ENCODE measurements at places on chromosomes 4 and X. TPM values are rescaled to one million over a fixed set of nuclear protein-coding genes. Genes with fewer than 3 reads are reported as not detected.

DNA sequence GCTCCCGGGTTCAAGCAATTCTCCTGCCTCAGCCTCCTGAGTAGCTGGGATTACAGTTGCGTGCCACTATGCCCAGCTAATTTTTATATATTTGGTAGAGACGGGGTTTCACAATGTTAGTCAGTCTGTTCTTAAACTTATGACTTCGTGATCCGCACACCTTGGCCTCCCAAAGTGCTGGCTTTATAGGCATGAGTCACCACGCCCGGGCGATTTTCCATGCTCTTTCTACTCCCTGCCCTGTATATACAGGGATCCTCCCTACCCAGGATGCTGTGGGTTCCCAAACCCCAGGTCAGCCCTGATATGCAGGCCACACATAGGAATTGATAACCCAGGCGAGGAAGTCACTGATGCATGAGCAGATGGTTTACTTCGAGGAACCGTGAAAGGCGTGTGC is 31.4 kb downstream of the SSX5 start:
- DNase-seq: no peak

DNA sequence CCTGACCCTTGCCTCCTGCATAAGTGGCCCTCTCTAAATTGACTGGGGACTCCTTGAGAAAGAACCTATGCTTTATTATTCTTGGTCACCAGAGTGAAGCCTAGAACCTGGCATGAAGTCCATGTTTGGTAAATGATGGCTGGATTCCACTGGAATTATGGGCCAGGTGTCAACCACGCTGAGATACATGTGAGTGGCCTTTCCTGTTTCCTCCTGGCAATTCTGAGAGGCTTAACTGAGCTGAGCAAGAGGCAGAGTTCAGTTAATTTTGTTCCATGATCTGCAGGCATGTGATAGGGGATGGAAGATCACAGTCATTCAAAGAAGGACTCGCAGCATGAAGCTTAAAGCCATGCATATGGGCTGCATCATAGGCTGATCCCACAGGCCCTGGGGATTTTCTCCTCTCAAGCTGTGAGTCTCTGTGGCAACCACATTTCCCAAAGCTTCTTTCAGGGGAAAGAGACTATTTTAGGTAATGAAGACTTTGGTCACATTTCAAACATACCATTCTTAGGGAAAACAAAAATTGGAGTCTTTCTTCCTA is 69.4 kb upstream of the CLNK start:
- DNase-seq: no peak

- no peak for DNase-seq
Observed at GRCh38 chr4:6020613-6021012, 2.4 kb upstream of the C4orf50 start.

DNA sequence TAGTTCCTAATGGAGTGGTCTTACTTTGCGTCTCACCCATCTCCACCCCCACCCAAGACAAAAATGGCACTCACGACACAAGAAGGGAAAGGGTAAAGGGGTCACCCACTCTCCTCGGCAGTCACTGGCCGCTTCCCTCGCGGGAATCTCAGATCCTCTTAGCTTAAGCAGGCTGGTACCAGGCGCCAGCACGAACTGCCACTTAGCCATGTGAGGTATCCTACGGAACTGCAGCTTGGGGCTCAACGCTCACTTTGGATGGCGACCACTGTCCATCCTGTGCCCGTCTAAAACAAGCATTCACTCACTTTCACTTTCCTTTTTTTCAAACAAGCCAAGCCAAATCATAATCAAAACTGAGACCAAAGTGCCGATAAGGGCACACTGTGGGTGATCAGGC is 14.6 kb upstream of the MAGIX start:
- DNase-seq: no peak

Gene XG
- 0.06 TPM for polyA plus RNA-seq

DNA sequence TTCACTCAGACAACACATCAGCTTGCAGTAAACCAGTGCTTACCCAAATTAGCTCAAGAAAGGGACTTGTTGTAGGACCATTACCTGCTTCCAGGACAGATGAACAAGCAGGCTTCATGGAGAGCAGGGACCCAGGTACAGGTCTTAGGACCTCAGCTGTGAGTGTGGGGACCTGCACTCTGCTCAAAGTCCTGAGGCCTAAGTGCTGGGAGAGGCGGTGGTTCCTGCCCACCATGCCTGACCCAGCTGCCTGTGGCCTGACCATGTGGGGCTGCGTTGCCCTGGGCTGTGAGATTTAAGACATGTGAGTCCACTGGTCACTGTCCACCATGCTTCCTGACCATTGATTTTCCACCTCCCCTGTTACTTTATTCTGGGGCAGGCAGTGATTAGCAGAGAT is 140.2 kb downstream of the DCLK2 start:
- no peak for DNase-seq

DNA sequence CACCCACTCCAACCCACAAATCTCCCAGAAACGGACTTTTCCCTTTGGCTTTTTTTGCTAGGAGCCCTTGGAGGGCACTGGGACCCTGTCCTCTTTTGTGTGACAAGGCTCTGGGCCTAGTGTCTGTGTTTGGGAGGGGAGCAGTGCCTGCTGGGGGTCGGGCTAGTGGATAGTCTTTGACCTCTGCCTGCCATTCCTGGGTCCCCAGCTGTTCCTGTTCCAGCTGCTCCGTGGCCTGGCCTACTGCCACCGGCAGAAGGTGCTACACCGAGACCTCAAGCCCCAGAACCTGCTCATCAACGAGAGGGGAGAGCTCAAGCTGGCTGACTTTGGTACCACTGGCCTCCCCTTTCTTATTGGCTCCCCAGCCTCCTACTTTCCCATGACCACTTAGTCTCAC is 6.7 kb upstream of the USP11 start:
- no peak for DNase-seq

Gene ANK2
- 50.4 TPM for polyA plus RNA-seq

Gene ADGRG4
- polyA plus RNA-seq: 7.9 TPM

GRCh38 chr4:150010525-150011126 is 67.6 kb upstream of the DCLK2 start:
- peak; percentile 21 for DNase-seq

- DNase-seq: no peak
Observed at GRCh38 chr4:54566608-54567007, 91.1 kb upstream of the KIT start.

Gene PRR32
- polyA plus RNA-seq: 0.18 TPM

DNA sequence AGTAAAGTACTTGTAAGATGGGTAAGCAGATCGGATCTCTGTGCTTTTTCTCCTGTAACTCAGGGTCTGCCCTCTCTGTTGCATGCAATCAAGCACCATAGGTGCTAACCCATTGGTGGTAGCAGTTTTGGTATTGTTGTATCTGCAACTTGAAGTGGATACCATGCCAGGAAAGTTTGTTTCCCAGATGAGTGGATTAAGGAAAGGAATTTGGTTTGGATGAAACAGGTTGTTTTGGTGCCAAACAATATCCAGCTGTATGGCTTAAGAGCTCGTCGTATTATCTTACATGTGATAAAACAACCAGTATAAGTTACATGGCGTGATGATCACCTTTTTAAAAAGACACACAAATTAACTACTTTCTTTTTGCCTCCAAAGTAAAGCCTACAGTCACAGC is 280.9 kb upstream of the TENM3 start:
- DNase-seq: no peak

- DNase-seq: no peak
Observed at GRCh38 chr4:115332078-115332477, 218.7 kb upstream of the NDST4 start.

DNA sequence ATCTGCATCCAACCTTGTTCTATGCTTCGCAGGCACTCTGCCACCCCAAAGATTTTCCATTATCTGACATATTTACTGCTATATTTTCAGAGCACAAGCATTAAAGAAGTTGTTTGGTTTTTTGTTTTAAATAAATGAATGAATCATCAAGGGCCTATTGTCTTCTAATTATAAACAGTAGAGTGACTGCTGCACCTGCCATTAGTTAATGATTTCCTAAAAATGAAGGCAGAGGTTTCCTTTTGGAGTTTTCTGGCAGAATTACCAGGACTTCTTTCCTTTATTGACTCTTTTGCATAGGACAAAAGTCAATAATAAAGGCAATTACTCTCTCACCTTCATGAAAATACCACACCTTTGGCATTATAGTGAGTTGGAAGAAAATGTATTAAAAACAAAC is 238.1 kb downstream of the INPP4B start:
- DNase-seq: peak; percentile 52

Gene NIPAL1
- 30.7 TPM for polyA plus RNA-seq

DNA sequence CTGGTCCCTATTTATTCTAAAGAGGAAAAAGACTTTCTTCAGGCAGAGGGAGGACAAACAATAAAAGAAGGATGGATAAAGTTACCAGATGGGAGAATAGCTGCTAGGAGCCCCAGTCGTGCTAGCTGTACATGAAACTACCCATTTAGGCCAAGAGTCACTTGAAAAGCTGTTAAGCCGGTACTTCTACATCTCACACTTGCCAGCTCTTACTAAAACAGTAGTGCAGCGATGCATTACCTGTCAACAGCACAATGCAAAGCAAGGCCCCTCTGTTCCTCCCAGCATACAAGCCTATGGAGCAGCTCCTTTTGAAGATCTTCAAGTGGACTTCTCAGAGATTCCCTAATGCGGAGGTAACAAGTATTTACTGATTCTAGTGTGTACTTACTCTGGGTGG is 1138.8 kb downstream of the ARAP2 start:
- no peak for DNase-seq

Gene MAP7D2
- 4.1 TPM for polyA plus RNA-seq

- no peak for DNase-seq
Observed at GRCh38 chr4:52507774-52508173, 151.3 kb downstream of the USP46 start.

DNA sequence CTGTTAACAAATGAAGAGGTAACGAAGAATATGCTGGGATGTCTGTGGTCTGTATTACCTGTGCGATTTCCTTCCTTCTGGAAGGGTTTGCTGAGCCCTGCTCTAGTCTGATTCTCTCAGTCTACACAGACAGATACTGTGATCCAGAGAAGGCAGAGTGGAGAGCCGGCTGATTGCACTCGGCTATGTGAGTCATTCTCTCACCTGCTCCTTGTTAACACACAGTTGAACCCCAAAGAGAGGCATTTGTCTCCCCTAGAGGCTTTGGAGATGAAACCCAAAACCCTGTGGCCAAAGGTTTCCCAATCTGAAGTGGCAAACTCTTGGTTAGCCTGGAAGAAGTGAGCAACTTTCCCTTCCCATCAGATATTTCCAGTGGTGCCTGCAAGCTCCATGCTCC is 78.1 kb upstream of the GPC4 start:
- DNase-seq: no peak

Gene PCDH11X
- polyA plus RNA-seq: 0.01 TPM

DNA sequence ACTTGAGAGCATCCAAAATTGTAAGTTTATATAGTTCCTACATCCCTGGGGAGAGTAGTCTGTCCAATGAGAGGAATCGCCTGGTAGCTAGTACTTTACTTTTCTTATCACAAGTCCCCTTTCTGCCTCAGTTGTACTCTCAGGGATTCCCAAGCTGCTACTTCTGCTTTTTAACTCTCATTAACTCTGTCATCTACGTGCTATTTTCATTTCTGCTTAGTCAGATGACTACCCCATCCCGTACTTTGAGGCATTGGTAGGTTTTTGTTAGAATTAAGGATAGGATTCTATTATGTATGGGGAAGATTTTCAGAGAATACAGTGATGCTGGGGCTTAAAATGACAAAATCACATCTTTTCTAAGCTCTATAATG is 24.7 kb downstream of the RBPJ start:
- no peak for DNase-seq

- DNase-seq: no peak
Observed at GRCh38 chr4:113635739-113636437, 125.7 kb downstream of the CAMK2D start.

Gene PAGE2B
- polyA plus RNA-seq: 0.57 TPM

Data from large intestine (tissue), 12 donors.